ENCODE measurements at places on chromosomes 1 and 21.

- no peak for DNase-seq
Observed at GRCh38 chr1:155305881-155306391, 2.7 kb upstream of the FDPS start.

DNA sequence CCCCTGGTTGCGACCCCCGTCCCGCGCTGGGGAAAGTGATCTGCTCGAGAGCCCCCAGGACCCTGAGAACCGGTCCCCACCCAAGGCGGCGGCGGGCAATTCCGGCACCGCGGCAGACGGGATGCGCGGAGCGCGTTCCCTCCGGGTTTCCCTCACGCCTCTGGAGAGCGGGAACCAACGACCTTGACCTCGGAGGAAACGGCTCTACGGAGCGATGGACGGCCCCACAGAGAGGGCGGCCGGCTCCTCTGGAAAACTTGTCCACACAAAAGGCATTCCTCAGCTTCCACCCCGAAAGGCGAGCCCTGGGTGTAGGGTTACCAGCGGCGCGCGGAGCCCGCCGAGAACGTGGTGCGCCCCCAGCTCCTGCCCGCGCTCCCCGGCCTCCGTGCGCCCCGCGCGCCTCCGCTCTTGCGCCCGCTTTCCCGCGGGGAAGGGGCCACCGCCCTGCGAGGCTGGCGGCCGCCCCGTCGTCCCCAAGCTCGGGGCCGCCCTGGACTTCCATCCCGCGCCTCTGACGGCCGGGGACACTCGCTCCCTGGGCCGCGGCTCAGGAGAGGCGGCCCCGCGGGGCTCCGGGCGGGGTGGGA, 391 bp upstream of the KIAA1614 start:
- peak; percentile 12 for DNase-seq

DNA sequence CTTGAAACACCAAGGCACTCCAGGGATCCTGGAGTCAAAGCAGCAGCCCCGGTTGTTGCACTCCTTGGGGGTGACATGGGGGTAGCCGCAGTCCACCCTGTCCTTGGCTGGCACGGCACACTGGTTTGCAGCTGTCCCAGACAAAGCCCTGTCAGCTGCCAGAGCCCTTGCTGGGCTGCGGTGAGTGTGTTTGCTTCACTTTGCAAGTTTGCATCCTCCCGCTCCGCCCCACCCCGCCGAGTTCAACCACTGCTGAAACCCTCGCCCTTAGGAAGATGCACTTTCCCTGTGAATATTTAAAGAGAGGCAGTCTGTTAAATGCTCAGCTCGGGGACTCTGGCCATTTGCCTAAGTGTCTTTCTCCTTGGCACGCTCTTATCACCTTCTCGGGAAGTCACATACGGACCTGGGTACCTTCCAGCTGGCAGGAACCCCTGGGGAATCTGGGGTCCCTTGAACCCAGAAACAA, 1.7 kb downstream of the TFF3 start:
- no peak for DNase-seq

DNA sequence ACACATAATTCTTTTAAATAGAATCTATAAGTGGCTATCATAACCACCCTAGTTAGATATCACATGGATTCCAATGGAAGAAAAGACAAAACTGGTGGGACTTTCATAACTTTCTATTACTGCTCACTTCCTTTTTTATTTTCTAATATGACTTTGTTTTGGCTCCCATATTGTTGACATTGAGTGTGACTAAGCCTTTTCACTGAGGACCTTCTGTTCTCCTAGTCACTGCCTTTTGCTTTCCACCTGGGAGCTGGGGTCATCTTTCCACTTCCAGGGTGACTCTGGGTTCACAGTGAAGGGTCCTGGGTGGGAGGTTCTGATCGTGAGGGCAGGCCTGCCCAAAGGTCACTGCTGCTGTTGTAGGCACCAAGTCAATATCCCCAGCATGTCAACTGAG, 275.8 kb downstream of the TGFB2 start:
- DNase-seq = no peak

GRCh38 chr1:45444609-45445131, 46.3 kb downstream of the TESK2 start:
- DNase-seq = no peak

DNA sequence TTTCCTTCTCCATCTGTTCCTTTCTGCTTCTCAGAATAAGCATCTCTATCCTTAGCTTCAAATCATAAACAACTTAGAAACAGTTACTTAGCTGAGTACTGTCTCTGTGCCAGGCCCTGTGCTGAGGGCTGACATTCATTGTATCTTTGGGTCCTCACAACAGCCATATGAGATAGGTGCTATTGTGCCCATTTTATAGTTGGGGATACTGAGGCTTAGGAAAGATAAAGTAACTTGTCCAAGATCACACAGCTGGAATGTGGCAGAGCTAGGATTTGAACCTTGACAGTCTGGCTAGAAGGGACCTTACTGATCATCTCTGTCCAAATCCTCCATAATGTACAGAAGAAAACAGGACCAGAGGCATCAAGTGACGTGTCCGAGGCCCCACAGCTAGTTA, 25.0 kb downstream of the CD247 start:
- no peak for DNase-seq

GRCh38 chr1:243455760-243456651, 200.2 kb downstream of the SDCCAG8 start:
- DNase-seq = no peak

GRCh38 chr1:109802136-109802900, 38.6 kb upstream of the EPS8L3 start:
- DNase-seq = no peak

DNA sequence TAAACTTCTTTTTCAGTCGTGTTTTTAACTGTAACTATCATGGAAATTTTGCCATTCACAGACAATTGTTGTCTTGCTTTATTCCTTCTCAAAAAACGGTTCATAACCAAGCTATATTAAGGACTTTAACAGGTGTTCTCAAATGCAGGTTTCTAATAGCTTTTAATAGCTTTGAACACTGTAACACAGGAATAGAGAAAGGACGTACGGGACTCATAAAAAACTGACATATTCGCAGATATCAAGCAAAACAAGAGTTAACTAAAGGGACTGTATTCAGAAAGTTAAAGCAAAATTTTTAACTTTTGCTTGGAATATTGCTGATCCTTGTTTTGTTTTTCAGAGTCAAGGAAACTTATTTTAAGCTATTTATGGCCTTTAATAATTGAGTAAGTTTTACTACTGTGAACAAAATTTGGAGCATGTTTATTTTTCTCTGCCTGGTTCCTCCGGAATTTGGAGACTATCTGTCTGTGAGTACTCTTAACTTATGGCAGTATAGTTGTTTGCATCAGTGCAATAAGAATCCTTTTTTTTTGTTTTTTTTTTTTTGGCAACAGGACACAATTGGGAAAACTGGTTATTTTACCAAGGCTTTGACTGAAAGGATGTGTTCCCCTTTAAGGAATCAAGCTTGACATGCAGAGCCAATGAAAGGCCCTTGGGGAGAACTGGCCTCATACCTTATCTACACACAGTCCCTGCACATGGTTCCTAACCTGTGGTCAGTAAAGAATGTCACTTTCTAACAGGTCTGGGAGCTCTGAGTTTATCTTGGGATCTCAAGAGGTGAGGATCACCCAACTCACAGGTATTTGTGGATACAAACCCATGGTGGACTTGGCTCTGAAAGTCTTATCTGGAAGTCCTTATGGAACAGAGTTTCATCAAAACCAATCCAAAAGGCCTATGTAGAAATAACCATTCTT, 5.8 kb upstream of the CD46 start:
- DNase-seq = no peak

GRCh38 chr1:63255153-63255552, 67.2 kb upstream of the FOXD3 start:
- no peak for DNase-seq

DNA sequence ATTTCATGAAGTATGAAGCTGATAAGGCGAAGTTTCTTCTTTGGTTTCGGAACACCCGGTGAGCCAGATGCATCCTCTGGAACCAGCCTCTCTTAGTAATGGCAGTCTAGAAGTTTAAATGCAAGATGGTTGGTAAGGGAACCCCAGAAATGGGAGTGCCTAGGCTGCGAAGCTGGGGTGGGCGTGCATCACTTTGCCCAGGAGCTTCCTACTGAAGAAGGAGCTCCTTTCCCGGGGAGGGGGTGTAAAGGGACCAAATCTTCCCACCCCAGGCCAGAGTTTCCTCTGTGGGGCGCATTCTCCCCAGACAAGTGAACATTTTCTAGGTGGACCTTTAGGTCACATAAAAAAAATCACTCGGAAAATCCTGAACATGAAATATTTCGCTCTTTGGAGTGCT, 4.4 kb downstream of the TFF2 start:
- DNase-seq = no peak

- no peak for DNase-seq
Observed at GRCh38 chr1:204104331-204105130, 31.6 kb downstream of the SOX13 start.

Data from globus pallidus (tissue), 1 donor.